ENCODE measurements at places on chromosomes 2 and 18.

DNA sequence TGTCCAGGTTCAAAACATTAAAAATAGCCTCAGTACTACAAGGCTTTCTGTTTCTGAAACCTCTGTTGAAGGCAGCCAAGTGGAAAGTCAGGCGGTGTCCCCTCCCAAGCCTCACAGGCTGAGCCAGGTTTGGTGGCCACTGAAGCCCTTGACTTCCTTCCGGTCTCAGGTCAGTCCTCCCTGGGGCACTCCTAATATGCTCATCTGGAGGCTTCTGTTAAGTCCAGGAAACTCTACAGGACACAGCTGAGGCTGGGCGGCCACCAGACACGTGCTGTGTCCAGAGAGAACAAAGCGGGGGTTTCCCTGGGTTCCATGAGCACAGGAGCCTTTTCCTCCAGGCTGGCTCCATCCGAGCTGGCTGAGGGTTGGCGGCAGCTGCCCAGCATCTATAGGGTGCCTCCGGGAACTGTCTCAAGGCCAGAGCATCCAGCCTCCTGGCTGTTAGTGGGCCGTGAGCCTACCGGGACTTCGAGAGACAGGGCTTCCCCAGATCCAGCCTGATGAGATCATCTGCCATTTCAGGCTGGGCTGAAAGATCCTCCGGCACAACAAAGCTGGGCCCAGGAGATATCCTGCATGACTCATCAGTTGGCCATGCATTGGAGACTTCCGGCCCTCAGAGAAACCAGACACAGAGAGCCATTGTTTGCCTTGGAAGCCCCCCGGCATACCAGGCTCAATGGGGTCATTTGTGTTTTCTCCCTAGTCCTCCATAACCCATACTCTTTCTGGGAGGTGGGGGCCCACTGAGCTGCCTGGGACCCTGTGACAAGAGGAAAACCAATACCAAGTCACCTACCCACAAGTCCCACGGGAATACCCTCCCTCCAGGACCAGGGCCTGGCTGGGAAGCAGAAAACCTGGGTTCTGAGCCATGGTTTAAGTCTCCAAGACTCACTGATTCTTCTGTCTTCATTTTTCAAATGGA is 71.7 kb downstream of the HS1BP3 start:
- no peak for DNase-seq

DNA sequence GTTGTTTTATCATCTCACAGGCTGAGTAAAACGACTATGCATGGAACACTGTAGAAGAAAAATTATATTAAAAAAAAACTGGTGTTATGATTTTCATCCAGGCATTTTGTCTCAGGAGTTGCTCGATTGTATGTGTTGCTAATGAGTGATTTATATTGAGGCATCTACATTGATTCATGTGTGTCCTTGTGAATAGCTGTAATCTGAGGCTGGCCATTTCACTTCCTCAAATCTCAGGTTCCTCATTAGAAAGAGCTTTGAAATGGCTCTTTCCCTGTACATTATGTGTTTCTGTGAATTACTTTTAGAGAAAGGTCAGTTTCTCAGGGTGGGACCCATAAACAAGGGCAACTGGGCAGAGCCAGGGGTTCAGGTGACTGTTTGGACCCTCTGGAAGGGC is 2.3 kb downstream of the IL18R1 start:
- DNase-seq = no peak

GRCh38 chr2:74577448-74577847 is 22.9 kb downstream of the DOK1 start:
- no peak for DNase-seq

- DNase-seq = no peak
Observed at GRCh38 chr18:36420826-36421225, 123.3 kb downstream of the FHOD3 start.

- DNase-seq = no peak
Observed at GRCh38 chr2:105100046-105100840, 62.4 kb downstream of the MRPS9 start.

DNA sequence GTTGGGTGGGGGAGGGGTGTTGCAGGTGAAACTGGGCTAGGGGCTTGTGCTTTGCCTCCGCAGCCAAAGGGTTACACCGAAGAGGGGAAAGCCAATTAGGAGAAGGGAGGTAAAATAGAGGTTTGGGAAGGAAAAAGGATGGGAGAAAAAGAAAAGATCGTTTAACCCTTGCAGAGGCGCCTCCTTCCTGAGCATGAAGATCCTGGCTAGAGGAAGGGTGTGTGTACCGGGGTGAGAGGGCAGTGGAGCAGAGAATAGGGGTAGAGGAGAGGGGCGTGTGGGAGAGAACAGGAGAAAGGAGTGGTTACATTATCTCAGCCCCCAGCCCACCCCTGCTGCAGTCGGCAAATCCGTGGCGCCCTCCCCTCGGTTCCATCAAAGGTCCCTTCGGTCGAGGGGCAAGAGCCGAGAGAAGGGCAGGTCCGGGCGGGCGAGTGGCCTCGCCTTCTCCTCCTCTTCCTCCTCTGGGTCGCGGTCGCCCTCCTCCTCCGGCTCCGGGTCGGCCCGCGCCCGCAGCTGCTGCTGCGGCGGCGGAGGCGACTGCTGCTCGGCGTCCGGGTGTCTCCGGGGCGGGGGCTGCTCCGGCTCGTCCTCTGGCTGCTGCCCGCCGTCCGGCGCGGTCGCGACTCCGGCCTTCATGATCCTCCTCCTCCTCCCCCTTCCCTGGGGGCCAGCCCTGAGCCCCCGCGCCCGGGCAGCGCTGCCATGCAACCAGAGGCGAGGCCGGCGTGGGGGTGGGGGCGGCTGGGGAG is 1.1 kb downstream of the MARCHF4 start:
- no peak for DNase-seq

DNA sequence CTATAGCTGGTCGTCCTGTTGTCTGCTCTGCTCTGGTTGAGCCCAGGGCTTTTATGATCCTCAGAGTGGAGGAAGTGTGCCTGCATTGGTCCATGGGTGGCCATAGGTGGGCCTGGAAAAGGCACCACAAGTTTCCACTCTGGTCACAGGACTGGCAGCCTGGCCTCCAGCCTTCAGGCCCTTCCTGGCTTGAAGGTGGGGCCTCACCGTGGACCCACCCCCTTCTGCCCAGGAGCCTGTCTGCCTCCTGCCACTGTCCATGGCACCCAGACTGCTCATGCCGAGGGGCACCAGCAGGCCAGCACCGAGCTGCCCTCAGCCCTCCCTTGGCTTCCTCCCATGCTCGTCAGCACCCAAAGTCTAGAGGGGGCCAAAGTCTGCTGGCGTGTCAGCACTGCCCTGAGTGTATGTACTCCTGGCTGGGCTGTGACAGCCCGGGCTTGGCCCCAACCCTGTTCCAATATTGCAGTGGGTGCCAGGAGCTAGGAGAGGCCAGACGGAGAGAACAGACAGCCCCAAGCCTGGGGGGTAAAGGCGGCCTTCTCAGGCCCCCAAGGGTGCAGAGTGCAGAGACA is 529.4 kb downstream of the DCC start:
- no peak for DNase-seq

GRCh38 chr2:33782395-33783230 is 183.5 kb upstream of the FAM98A start:
- DNase-seq = no peak

DNA sequence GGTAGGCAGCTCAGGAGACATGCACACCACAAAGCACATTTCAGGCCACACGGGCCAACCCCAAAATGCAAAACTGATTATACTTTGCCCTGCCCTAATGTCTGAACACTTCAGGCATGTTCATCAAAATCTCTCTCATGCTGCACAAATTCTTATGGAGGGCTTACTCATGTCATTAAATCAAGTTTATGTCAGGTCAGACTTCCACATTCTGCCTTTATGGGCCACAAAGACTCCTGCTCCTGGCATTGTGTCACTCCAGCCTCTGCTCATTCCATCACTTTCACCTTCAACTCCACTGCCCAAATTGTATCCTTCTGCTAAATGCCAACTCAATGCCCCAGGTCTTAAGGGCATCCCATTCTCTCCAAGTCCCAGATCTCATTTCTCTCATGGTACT is 9.2 kb downstream of the UXS1 start:
- no peak for DNase-seq

DNA sequence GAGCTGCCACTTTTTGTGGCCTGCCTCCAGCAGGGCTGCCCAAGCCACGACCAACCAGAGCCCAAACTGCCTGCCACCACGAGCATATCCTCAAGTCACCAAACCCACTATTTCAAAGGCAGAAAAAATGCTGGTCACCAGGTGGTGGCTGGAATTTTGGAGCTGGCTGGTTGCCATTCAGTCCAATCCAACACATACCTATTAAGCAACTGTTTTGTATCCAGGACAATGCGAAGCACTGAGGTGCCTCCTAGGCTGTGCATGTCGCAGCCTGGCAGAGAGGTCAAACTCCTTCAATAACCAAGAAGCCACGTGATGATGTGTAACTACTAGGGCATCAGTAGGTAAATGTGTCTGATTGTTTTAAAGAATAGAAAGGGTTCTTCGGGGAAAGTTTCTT is 108.3 kb upstream of the PPP1CB start:
- DNase-seq = no peak

DNA sequence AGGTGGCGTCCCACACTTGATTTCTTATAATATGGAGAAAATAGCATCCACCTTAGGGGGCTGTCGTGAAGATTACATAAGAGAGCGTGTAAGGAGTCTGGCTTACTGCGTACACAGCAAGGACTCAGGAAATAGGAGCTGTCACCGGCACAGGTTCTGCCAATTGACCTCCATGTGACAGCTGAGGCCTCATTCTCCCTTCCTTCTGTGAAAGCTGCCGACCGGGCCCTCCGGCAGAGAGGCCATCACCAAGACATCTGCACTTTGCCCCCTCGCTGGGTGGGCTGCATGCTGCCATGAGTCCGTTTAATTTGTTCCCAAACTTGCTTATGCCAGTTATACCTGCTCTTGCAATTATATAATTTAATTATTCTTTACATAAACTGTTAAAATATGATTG is 27.7 kb downstream of the HS1BP3 start:
- no peak for DNase-seq

GRCh38 chr2:10091182-10091888 is 11.1 kb upstream of the CYS1 start:
- DNase-seq = no peak

- DNase-seq = no peak
Observed at GRCh38 chr2:233838726-233839446, 15.4 kb downstream of the HJURP start.

DNA sequence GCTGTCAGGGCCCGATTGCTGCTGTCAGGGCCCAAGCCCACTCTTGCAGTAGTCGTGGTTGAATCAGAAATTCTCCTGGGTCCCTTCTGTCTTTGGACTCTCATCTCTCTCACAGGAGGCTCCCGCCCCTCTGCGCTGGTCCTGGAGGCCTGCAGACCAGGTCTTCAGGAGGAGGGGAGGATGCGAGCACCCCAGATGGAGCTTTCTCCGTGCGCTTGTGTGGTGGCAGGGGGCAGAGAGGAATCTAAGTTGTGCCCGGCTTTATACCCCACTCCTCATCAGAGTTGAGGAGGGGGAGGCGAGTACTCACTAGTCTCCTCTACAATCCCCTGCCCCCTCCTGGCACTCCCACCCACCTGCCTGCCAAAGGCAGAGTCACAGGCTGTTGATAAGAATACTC is 10.4 kb downstream of the EN1 start:
- no peak for DNase-seq

DNA sequence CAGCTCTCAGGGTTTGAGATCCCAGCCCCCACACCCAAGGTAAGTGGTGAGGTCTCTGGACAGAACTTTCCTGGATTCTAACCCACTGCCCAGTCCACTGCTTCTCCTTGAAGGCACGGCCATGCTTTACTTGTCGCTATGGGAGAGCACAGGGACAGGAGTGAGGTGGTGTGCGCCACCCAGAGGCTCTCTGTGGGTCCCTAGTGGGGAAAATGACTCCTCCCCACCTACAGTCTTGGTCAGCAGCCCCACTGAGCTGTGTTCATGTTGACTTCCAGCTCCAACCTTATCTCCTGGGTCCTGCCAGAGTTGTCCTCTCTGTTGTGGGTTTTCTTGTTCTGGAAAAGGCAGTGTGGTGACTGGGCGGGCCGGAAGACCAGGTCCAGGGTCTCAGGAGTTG is 11.1 kb downstream of the TET3 start:
- no peak for DNase-seq

DNA sequence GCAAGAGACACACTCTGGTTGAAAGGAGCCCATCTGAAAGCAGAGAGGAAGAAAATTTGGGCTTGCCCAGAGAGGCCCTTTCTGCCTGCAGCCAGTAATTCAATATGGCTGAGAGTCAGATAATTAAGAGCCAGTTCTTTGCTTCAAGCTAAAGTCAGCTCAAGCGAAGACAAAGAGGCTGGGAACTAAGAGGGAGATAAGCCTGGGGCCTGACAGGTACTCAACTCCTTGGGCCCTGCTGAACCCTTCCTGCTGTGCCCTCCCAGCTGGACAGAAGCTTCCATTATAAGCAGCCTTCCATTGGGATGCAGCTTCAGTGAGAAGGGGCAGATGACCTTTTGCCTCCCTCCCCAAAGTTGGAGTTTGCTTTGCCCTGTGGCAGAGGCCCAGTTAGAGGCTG is 12.0 kb downstream of the FBXO41 start:
- no peak for DNase-seq

- no peak for DNase-seq
Observed at GRCh38 chr2:42442774-42443173, 51.0 kb downstream of the KCNG3 start.

DNA sequence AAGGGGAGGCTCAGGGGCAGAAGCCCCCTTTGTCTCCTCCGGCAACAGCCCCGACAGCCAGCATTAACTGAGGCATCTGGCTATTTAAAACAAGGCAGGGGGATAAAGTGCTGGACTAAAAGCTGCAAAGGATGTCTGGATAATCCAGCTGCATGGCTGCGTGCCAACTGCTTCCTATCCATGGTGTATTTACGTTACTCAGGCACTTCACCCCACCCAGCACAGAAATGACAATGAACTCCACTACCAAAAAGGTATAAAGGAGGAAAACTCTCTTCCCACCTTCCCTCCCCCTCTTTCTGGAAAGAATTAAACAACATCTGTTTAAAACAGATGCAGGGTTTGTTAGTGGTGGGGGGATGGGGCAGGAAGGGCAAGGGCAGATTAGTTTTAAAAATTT is 82.5 kb downstream of the SPRED2 start:
- no peak for DNase-seq

DNA sequence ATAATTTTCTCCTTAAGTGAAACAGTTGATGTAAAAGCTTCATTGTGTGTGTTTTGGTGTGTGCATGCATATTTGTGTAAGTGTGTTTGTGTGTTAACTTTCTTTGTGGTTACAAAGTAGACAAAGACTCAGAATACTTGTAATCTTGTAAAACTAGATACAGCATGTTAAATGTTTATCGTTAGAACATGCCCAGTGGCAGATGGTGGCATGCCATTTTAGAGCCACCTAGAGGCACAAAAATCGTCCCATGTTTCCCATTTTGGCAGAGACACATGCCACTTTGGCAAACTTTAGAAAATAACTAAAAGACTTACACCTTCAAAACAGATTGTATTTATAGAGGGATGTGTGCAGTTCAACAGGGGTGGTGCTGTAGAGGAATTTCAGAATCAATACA is 224.1 kb downstream of the LRP1B start:
- no peak for DNase-seq

GRCh38 chr18:43160509-43160908 is 45.0 kb upstream of the RIT2 start:
- no peak for DNase-seq

GRCh38 chr2:217075268-217076057 is 215.6 kb upstream of the TNP1 start:
- no peak for DNase-seq

GRCh38 chr18:21281603-21282002 is 39.6 kb downstream of the GREB1L start:
- no peak for DNase-seq

- no peak for DNase-seq
Observed at GRCh38 chr2:15009681-15010080, 377.2 kb downstream of the LRATD1 start.
